ENCODE measurements at places on chromosomes 2 and 18.
A peak's percentile ranks its signal among the peaks of the same experiment; 100 is the strongest.

GRCh38 chr2:118807668-118808428 is 39.6 kb downstream of the EN1 start:
- no peak for DNase-seq

DNA sequence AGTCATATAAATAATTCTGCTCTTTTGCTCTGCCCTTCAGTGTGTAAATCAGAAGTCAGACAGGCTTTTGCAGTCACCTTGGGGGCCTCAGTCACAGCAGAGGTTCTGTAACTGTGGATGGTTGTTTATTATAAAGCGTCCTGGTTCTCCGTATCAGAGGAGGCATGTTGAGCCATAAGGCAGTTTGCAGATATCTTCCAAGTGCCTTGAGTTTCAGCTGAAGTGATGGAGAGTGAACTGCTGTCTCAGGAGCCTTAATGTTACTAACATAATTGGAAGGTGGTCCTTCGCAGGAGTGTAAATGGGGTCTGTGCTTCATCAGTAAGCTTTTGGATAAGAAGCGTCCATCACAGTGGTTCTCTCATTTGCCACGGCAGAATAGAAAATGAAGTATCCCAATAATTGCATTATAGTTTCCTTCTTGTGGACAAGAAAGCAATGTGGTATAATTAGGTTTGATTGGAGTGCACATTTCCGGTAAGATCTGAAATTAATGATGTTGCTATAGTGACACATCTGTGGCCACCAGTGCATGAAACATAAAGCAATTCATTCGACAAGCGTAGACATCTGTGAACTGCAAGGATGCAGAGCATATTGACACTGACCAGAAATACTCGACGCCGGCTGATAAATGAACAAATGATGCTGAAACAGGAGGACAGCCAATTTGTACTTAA is 112.5 kb upstream of the NFATC1 start:
- DNase-seq, result no peak

- no peak for DNase-seq
Measured at GRCh38 chr2:189409131-189409530, 32.1 kb upstream of the WDR75 start.

DNA sequence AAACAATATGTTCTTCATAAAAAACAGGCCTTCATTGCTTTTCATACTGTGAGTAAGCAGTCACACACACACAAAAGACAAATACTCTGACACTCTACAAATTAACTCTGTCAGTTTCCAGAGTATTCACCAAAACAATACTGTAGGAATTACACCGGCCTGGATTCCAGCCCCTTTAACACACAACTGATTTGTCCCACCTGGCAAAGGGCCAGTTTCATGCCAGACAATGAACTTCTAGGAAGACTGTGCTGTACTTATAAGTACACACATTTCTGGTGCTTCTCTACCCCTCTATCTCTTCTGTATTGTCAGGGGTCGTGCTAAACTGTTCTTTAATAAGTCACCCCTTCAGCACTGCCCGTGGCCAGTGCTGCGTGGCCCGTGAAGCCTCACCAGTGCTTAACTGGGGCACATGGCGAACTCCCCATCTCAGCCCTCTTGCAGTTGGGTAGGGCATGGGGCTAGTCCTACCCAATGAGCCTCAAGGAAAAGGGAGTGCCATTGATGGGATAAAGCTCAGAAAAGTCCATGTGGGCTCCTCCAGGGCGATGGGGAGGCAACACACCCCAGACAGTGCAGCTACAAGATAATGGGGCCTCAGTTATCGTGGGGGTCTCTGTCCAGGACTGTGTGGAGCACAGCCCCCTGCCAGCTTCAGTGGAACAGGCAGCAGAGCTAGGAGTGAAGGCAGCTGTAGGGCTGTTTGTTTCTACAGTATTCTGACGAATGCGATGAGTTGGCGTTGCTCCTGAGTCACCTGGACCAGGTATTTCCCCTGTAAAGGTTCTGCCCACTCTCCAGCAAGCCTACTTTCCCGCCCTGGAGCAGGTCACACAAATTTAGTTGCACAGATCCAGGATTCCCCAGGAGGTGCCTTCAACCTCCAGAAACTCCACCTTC is 99.0 kb downstream of the SP3 start:
- DNase-seq, result no peak

- no peak for DNase-seq
Measured at GRCh38 chr2:132253496-132254305, 91.9 kb upstream of the ANKRD30BL start.

DNA sequence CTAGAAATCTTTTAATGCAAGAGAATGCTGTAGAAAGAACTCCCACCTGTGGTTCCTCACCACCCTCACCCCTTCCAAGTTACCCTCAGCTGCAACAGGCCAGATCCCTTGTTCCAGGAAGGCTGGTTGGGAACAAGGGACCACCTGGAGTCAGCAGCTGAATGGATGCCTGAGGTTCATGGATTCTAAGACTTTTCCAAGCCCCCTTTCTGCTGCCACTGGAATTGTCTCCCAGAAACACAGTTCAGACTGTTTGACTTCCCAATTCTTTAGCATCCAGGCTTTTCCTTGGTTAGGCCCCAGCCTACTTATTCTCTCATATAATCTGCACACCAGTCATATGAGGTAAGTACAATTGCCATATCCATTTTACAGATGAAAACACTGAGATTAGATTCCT is 8.0 kb upstream of the ADCY3 start:
- no peak for DNase-seq

DNA sequence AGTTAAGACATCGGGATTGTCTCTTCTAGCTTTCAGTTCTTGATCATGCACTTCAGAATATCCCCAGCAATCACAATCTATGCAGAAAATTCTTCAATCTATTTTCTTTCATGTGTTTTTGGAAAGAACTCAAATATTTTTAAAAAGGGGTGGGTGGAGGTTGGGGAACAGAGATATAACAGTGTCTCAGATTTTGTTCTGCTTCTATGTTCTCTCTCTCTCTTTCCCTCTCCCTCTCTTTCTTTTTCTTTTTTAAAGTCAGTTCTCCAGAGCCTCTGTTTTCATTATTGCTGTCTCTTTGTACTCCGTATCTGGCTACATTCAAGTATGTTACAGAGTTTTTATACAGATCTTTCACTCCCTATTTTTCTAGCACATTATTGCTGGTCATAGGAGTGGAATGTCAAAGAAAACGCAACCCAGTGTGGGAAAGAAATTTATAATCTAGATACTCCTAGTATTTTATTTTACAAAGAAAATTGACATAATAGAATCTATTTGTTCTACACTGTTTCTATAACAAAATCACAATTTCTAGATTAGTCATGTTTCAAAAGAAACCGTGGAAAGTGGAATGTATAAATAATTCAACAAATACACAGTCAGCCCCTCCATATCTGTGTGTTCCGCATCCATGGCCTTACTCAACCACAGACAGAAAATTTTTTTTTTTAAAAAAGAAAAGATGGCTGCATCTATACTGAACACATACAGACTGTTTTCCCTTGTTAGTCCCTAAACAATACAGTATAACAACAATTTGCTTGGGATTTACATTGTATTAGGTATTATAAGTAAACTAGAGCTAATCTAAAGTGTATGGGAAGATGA is 11.2 kb upstream of the NEMP2 start:
- DNase-seq, result no peak

- DNase-seq, result no peak
Measured at GRCh38 chr2:23762141-23762540, 164.8 kb downstream of the ATAD2B start.

DNA sequence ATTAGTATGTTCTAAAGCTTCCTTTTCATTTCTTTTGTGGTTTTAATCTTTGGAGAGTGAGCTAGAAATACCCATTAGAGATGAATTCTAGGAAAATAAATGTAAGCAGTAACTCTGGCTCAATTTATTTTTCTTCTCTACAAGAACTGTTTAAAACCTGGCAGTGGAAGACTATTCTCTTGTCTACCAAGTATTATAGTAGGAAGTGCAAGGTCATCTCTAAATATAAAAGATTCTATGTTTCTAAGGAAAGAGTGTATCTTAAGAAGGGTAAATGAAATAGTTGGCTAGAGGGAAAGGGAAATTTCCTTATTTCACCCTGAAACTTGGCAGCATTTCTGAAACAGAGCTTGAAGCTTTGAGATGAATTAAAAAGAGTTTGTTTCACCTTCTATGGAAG is 35.5 kb downstream of the PLCL1 start:
- DNase-seq, result no peak

DNA sequence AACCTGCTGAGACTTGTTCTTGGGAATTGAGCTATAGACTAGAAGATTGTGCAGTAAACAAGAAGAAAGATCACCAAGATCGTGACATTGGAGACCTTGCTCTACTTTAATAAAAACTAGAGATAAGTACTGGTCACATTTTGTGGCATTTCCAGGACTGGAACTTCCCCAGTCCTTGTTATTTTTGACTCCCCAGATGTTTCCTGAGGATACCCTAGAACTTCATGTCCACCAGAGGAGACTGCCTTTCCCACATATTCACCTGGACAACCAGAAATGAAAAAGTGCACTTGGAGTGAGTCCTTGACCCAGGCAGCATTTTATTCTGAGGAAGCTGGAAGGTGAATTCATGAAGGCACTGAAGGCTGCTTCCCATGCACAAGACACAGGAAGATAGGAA is 5.7 kb downstream of the CD207 start:
- DNase-seq, result no peak

GRCh38 chr2:12764849-12765605 is 48.3 kb downstream of the TRIB2 start:
- no peak for DNase-seq

DNA sequence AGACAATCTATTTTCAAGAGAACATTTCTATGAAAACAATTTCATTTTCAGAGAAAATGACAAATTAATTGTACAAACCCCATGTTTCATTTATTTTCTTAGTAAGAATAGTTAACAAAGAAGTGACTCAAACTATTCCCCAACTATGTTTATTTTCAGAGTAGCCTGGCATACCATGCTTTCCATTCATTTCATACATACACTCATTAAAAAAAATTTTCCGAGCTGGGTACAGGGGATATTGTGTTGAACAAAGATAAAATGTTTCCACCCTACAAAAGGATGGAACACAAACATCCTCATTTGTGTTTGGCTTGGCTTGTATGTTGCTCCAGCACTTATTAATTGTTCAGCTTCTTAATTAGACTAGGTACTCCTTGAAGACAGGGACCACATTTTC is 331.4 kb downstream of the EXOC6B start:
- DNase-seq, result no peak

DNA sequence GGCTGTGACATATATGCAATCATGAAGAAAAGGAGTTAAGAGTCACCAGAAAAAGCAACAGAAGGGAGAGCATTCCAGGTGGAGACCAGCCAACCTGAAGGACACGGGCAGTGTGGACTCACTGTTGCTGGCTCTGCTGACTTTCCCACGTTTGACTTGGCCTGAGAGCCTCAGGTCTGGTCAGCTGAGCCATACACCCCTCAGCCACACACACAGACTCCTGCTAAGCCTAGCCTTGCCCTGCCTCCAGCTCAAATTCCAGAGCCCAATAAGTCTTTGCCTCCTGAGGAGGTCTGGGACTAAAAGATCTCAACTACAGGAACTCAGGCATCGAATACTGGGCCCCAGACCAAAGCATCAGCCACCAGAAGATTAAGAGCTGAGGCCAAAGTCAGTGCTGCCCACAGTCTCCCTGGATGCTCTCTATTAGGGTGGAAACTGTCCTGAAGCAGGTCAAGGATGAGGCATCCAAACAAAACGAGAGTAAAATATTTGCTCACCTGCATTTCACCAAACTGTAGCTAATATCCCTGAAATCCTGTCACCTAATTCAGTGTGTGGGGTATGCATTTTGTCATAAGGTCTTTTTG is 23.3 kb downstream of the CACNB4 start:
- no peak for DNase-seq

DNA sequence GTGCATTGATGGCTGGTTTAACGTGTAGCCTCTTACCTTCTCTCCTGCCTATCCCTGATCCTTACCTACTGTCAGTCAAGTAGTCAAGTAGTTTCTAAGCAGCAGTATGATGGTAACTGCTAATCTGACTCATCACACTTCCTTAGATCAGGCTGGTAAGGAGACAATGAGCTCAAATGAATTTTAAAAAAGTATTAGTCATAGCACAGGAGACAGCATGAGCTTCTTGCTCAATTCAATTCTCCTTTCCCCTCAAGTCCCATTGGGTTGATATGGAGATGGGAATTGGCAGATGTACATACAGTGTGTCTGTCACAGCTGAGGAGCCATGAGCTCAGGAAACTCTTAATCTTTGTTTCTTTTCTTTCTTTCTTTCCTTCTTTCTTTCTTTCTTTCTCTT is 799.7 kb downstream of the LRP1B start:
- DNase-seq, result no peak

DNA sequence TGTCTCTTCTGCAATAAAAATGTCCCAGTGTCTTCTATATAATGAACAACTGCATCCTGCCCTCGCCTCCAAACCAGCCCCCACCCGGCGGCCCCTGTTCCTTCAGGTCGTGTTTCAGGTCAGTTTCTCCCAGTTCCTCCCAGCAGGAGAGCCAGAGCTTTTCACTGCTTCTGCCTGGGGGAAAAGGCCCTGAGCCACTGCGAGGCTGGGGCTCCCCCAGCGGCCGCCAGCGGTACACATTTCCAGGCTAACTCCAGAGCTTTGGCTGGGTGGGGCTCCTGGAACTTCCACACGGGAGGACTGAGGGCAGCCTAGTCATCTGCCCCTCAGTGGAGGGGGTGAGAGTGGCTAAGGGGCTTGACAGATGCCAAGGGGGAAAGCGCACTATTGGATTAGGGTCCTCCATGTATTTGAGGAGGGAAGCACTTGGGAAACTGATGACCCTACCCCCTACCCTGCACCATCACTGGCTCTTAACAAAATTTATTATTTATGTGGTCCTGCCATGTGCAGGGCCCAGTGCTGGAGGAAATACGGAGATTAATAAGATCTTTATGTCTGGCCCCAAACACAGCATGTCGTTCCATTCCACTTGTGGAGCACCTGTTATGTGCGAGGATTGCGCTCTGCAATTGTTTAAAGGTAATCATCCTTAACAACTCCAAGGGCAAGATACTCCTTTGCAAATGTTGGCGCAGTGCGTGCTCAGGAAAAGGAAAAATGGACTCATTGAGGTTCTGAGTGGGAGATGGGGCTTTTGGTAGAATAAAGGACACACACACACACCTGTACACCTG is 17.3 kb upstream of the CYS1 start:
- peak; percentile 63 for DNase-seq

- DNase-seq, result no peak
Measured at GRCh38 chr2:28949617-28950305, 31.3 kb upstream of the TOGARAM2 start.

DNA sequence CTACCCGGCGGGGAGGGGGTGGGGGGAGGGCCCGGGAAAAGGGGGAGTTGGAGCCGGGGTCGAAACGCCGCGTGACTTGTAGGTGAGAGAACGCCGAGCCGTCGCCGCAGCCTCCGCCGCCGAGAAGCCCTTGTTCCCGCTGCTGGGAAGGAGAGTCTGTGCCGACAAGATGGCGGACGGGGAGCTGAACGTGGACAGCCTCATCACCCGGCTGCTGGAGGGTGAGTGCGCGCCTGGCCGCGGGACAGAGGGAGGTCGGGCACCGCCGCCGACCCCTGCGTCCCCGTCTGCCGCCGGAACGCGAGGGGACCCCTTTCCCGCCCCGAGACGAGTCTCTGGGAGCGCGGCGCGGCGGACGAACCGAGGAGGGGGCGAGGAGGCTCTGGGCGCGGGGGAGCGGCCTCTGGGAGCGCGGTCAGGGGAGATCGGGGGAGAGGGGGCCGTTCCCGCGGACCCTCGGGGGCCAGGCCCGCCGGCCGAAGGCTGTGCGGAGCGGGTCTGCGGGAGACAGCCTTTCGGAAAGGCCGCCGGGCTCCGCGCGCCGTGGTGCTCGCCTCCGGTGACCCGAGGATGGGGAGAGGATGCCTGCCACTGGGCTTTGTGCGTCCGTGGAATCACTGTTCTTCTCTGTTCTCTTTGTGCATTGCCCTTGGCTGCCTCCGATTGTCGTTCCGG is 463 bp downstream of the PPP1CB start:
- DNase-seq, result peak; percentile 18
